ENCODE measurements at places on chromosomes 6 and 20.
A peak's percentile ranks its signal among the peaks of the same experiment; 100 is the strongest.

DNA sequence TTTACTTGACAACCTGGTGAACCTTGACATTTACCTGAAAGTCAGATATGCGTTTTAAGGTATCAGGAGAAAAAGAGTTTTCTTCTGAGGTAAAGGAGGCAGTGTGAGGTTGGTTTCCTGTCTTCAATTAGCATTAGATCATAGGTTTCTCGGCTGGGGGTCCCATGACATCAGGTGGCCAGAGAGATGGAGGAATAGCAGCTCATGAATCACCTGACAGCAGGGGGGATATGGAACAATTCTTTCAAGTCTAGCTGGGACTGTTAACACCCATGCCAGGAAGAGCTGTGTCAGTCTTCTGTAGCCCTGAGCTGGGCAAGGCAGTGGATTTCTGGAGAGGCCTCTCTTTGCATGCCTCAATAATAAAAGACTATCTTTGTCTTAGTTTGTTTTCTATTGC lies 108.0 kb upstream of the TMEM170B start:
- no peak for DNase-seq

- DNase-seq, result no peak
Measured at GRCh38 chr6:11727998-11728961, 50.3 kb downstream of the ADTRP start.

DNA sequence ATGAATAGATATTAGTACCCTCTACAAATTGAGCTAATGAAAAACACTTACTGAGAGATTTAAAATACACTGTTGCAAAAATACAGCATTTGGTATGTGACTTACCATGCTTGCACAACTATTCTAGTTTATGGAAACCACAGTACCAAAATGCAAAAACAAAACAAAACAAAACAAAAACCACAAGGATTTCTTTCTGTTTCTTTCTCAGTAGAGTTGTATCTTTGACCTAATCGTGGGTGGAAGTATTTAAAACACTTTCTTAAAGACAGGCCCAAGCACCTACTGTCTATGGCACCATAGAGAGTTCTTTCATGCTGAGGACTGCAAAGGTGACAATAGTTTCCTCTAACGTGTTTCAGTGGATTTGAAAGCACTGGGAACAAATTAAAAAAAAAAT lies 95.3 kb upstream of the C6orf118 start:
- no peak for DNase-seq

DNA sequence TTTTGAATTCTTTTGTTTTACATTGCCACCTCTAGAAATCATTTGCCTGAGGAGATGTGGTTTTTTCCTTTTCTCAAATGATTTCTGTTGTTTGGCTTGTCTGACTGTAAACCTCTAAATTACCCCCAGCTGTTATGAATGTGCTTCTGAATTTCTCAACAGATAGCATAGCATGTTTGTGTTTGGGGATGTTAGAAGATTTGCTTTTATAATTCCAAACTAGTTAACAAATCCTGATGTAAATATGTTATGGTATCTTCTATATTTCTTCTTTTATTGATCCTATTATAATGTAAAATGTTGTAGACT lies 31.6 kb upstream of the EZR start:
- no peak for DNase-seq

GRCh38 chr6:161921602-161922395 lies 647.9 kb upstream of the AGPAT4 start:
- peak; percentile 23 for DNase-seq

GRCh38 chr6:110410511-110410910 lies 4.9 kb downstream of the DDO start:
- DNase-seq, result no peak

All from Kasumi-1 (cell line).